ENCODE measurements at places on chromosomes 2 and 18.

- DNase-seq, result no peak
Observed at GRCh38 chr18:59546188-59546587, 151.0 kb downstream of the CCBE1 start.

GRCh38 chr2:111706481-111707001 lies 177.5 kb downstream of the ANAPC1 start:
- DNase-seq, result no peak

DNA sequence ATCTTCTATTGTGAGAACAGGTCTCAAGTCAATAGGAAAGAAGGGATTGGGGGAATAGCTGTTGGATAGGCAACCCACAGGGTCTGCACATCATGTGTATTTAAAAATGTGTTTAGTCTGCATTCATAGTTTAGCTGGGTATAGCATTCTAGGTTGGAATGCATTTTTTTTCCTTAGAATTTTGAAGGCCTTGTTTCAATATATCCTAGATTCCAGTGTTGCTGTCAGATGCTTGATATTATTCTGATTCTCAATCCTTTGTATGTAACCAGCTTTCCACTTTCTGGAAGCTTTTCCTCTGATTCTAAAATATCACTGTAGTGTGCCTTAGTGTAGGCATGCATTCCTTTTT lies 9.0 kb upstream of the ATP8B1 start:
- no peak for DNase-seq

- DNase-seq, result no peak
Observed at GRCh38 chr2:117888897-117889296, 74.4 kb downstream of the DDX18 start.

DNA sequence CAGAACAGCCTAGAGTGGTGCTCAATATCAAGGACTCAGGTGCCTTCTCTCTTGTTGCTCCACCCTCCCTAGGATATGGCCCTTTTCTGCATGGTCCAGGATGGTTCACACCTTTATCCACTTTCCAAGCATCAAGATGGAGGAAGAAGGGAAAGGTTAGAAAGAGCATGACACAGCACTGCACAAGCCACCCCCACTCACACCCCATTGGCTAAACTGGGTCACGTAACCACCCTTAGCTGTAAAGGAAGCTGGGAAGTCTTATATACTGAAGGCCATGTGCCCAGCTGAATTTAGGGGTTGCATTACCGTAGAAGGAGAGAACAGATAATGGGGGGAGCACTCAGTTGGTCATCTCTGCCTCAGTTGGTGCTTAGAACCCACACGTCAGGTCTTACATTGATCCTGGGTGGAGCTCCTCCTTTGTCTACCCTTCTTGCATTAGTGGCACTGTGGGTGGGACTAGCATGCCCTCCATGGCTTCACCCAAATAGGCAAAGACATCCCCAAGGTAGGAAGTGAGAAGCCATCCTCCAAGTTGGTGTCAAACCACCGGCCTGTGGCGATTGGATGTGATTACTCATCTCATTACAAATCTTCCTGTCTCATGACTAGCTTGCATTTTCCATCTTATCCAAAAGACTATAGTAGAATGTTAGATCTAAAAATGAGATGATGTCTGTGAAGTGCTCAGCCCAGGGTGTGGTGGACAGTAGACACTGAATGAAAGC lies 248.5 kb downstream of the HAUS1 start:
- no peak for DNase-seq

GRCh38 chr2:86003967-86004366 lies 101.7 kb downstream of the POLR1A start:
- DNase-seq, result no peak

GRCh38 chr18:8974696-8975095 lies 127.8 kb upstream of the NDUFV2 start:
- DNase-seq, result no peak

DNA sequence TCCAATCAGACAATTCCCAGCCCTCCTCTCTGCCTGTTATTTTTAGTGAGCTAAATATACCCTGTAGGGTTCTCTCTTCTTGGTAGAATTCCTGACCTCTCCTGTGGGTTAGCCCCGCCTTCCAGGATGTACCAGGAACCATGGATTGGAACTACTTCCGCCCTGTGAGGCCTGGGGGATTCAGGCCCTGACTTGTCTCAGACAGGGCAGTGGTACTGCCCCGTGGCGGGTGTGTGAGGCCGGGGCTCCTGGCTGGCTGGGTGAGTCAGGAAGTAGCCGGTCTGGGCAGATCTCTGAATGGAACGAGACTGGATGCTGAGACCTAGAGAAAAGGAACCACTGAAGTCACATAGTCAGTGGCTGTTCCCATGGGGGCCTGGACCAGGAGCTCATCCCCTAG lies 50.5 kb downstream of the DYSF start:
- DNase-seq, result no peak

- no peak for DNase-seq
Observed at GRCh38 chr2:29755829-29756228, 165.6 kb downstream of the ALK start.

GRCh38 chr2:235594041-235594440 lies 100.2 kb downstream of the AGAP1 start:
- DNase-seq, result no peak
